Breast epithelium (tissue), 4 donors: ENCODE measurements at places on chromosomes 4 and X. TPM values are rescaled to one million over a fixed set of nuclear protein-coding genes. Genes with fewer than 3 reads are reported as not detected.

- DNase-seq = no peak
- H3K27ac ChIP-seq = no peak overlapping the region
- H3K4me1 ChIP-seq = no peaks in the 10 kb centered on the region
- no peaks in the 10 kb centered on the region for H3K27me3 ChIP-seq
- H3K4me3 ChIP-seq = no peak overlapping the region
These were observed 169.0 kb downstream of the ADAM29 start for GRCh38 chr4:175087145-175087544.

Gene UGT2B17
- total RNA-seq = 0.98 TPM

GRCh38 chr4:181976764-181977163, 266.4 kb upstream of the TENM3 start:
- DNase-seq = no peak
- no peak overlapping the region for H3K4me3 ChIP-seq
- H3K36me3 ChIP-seq = no peaks in the 10 kb centered on the region
- H3K4me1 ChIP-seq = no peaks in the 10 kb centered on the region
- H3K27ac ChIP-seq = no peak overlapping the region
- H3K27me3 ChIP-seq = no peaks in the 10 kb centered on the region

- no peaks in the 10 kb centered on the region for H3K36me3 ChIP-seq
- H3K27me3 ChIP-seq = peaks cover 56% of the 10 kb centered on the region
- no peak for DNase-seq
These were observed 2.2 kb upstream of the SFRP2 start for GRCh38 chr4:153790962-153791551.
